T47D (cell line): ENCODE measurements at places on chromosomes 1 and 21.
A peak's percentile ranks its signal among the peaks of the same experiment; 100 is the strongest.

GRCh38 chr1:38135625-38136414 is 89.2 kb upstream of the POU3F1 start:
- DNase-seq: no peak

- no peak for DNase-seq
Observed at GRCh38 chr1:64851664-64852063, 106.8 kb downstream of the RAVER2 start.

DNA sequence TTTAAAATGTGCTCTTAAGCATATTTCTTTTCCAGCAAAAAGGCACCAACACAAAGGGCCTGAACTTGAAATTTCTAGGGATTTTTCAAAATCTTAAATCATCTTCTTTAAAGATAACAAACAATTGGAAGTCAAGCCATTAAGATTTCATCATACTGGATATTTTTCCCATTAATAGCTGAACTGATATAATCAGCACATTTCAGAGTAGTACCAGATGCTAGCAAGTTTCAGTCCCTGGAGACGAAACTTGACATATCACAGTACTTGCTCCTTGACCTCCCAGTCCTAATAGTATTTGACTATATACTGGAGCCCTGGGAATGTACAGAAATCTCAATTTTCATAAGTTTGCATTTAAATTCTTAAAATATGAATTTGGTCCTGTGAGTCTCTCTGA is 10.2 kb upstream of the CDC7 start:
- no peak for DNase-seq

- no peak for DNase-seq
Observed at GRCh38 chr1:5265438-5266075, 611.1 kb downstream of the AJAP1 start.

GRCh38 chr1:24955161-24955560 is 25.1 kb upstream of the RUNX3 start:
- no peak for DNase-seq

DNA sequence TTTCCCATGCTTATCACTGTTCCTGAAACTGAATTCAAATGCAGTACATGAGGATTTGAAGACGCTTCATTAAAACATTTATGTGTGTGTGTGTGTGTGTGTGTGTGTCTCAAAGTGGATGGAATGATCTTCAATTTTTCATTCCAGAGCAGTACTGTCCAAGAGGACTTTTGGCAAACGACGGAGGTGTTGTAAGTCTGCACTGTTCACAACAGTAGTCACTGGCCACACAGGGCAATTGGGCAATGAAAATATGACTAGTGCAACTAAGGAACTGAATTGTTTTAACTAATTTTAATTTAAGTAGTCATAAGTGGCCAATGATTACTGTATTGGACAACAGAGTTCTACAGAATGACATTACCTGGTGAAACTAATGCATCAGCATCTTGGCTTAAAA is 5.0 kb downstream of the TAF5L start:
- no peak for DNase-seq

DNA sequence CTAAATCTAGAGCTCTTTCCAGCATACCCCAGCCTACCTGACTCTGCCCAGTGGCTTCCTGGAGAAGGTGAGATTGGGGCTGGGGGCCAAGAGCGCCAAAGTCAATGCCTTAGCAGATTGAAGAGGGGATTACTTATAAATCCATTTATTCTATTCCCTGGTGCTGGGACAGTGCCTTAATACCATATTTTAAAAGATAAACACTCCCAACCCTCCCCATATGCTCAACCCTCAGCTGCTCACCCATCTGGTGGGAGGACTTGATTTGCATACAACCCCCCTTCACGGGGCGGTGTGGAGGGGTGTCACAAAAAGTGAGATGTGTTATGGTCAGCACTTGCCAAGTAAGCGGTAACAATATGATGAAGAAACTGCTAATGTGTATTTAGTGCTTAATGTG is 3.2 kb upstream of the DISP3 start:
- DNase-seq: no peak

DNA sequence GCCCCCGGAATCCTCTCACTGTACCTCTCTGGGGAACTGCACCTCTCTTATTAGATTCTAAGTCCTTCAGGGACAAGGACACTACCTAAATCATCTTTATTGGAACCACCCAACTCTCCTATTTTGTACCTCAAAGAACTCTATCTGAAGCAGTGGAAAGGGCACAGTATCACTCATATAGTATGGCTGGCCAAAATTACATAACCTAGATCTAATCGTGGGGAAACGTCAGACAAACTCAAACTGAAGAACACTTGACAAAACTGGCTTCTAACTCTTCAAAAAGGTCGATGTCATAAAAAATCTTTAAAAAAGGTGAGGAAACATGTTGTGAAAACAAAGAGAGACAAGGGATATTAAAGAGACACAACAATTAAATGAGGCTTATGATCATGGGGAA is 210.0 kb downstream of the SLC45A1 start:
- no peak for DNase-seq

- DNase-seq: no peak
Observed at GRCh38 chr21:35705237-35705887, 355.0 kb downstream of the SETD4 start.

DNA sequence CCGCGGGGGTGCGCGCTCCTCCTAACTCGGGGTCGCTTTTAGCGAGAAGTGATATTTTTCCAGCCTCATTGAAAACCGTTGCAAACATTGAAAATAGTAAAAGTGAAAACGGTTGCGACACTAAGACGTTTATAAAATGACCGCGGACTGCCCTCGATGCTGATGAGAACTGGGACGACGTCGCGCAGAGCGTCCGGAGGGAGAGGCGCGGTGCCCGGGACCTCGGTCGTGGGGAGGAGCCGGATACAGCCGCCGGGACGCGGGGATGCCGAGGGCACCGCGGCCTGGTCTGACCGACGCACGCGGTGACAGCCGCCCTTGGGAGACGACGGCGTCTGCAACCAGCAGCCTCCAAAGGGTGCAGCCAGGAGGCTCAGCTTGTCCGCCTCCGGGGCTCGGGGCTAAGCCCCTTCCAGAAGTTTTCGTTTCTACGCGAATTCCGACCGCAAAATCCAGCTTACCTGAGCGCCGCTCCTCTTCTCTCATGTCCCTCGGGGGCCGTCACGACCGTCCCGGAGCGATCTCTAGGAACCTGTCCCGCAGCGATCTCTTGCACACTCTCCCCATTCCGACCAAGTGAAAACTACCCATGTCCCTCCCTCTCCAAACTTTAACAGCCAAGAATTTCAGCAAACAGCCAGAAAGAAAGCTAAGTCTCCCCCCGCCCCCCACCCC is 144.4 kb upstream of the ETS2 start:
- DNase-seq: peak; percentile 6

DNA sequence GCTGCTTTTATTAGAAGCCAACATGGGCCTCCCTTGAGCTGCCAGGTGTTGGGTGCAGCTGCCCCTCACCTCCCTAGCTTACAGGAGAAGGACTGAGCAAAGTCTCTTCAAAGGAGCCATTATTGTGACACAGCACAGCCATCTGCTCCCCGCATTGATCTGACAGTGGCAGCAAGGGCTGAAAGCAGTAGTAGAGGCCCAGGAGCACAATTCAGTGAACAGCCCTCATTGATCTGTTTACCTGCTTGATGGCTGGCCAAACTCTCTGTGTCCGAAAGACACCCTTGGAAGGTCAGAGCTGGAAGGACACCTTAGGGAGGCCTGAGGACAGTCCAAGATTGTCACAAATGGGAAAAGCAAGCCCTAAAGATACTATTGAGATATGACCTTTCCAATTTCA is 14.5 kb downstream of the HMGB4 start:
- DNase-seq: no peak

- no peak for DNase-seq
Observed at GRCh38 chr1:234969011-234969441, 159.6 kb downstream of the TOMM20 start.

- DNase-seq: no peak
Observed at GRCh38 chr1:40929155-40929554, 50.3 kb upstream of the CTPS1 start.

- no peak for DNase-seq
Observed at GRCh38 chr21:43006874-43007208, 32.5 kb downstream of the PKNOX1 start.

- DNase-seq: no peak
Observed at GRCh38 chr1:95575291-95575690, 341.3 kb downstream of the RWDD3 start.

DNA sequence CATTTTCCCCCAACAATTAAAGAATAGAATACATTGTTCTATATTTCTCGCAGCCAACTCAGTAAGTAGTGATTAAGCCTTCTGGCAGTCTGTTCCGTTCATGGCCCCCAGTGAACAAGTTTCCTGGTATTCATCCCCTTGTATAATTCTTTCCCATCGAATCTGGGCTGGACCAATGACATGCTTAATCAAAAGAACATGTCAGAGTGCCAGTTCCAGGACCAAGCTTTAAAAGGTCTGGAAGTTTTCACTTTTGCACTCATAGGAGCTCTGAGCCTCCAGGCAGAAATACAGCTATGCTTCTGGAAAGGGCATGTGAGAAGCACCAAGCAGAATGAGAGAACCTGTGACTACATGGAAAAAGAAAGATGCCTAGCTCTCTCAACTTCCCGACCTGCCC is 22.5 kb upstream of the DPYD start:
- DNase-seq: no peak

- no peak for DNase-seq
Observed at GRCh38 chr1:11143907-11144306, 44.2 kb upstream of the EXOSC10 start.

- DNase-seq: peak; percentile 75
Observed at GRCh38 chr1:7616076-7616832, 154.8 kb upstream of the VAMP3 start.

DNA sequence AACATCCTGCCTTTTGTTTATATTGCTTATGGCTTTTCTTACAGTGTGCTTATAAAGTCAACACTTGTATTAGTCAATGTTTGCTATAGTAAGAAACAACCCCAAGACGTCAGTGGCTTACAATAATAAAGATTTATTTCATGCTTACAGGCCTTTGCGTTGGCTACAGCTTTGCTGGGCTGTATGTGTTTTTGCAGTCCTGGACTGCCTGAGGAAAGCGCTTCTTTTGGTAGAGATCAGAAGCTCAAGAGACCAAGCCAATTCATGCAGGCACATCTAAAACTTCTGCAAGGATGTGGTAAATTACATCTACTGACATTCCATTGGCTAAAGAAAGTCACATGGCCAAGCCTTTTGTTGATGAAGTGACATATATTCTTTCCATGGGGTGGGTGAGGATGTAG is 17.5 kb upstream of the PRKAA2 start:
- DNase-seq: no peak

DNA sequence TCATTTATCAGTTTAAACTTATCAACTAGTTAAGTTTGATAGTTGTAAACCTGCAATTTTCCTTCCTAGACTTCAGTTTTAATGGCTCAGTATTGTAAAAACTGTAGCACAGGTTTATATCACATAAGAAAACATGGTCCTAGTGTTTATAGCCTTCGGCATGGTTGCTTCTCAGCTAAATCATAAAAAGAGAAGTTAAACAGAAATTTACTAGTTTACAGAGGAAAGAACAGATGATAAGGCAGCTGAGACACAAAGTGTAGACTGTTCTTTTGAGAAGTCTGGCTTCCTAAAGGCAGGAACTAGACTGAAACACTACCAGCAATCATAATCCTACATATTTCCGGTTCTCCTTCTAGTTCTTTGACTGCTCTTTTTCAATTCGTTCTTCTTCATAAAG is 39.8 kb downstream of the WNT2B start:
- DNase-seq: no peak

- DNase-seq: no peak
Observed at GRCh38 chr1:228463559-228464455, 23.4 kb upstream of the RNF187 start.

- no peak for DNase-seq
Observed at GRCh38 chr21:20627594-20627993, 370.6 kb upstream of the NCAM2 start.

GRCh38 chr1:110433803-110434202 is 17.1 kb upstream of the PROK1 start:
- DNase-seq: peak; percentile 38
